Left ventricle myocardium superior (tissue), 1 donor: ENCODE measurements at places on chromosomes 13 and 19. TPM values are rescaled to one million over a fixed set of nuclear protein-coding genes. Genes with fewer than 3 reads are reported as not detected.

CABP5 gene
- total RNA-seq: not detected

GRIK5 gene
- 5.4 TPM for total RNA-seq

KCNRG gene
- total RNA-seq: 0.32 TPM

NAPSA gene
- 0.32 TPM for total RNA-seq

NR2F6 gene
- 82.4 TPM for total RNA-seq

KLK14 gene
- 0.89 TPM for total RNA-seq
